Stimulated activated CD4-positive, alpha-beta T cell treated with anti-CD3 and anti-CD28 coated beads, Interleukin-1b, Interleukin-23, amount 100 ng/mL, for 24 hours (primary cell): ENCODE measurements at places on chromosomes 5 and 9.

DNA sequence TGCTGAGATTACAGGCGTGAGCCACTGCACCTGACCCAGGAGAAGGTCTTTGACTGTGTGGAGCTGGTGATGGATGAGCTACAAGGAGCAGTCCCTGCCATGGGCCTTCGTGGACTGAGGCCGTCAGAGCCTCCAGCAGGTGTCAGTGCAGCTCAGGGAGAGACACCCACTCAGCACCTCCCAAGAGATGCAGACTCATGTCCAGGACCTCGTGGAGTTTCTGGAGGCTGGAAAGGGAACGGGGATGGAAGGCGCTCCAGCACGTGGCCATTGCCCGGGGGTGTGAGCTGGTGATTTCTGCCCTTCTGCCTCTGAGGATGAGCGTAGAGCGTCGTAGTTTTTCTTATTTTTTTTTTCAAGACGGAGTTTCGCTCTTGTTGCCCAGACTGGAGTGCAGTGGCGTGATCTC lies 9.5 kb downstream of the TOR4A start:
- no peak for DNase-seq

- no peak for DNase-seq
These were observed 41.1 kb downstream of the ELOVL7 start for GRCh38 chr5:60802986-60803385.

- DNase-seq = no peak
These were observed 65.1 kb downstream of the YIPF5 start for GRCh38 chr5:144105371-144105770.

GRCh38 chr5:123906698-123907295 lies 394.8 kb downstream of the CSNK1G3 start:
- no peak for DNase-seq
